ENCODE measurements at places on chromosomes 2 and 18.
A peak's percentile ranks its signal among the peaks of the same experiment; 100 is the strongest.

- DNase-seq: no peak
Observed at GRCh38 chr2:240586919-240587800, 626 bp downstream of the CAPN10 start.

- DNase-seq: no peak
Observed at GRCh38 chr18:68694316-68694715, 20.6 kb downstream of the TMX3 start.

DNA sequence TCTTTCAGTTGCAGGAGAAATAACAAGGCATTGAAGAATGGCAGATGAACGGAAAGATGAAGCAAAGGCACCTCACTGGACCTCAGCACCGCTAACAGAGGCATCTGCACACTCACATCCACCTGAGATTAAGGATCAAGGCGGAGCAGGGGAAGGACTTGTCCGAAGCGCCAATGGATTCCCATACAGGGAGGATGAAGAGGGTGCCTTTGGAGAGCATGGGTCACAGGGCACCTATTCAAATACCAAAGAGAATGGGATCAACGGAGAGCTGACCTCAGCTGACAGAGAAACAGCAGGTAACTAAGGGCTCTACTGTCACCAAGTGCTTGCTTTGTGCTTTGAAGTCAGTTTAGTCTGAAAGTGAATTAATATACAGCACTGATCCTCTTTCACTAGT, 118.5 kb upstream of the UNC80 start:
- DNase-seq: no peak

- no peak for DNase-seq
Observed at GRCh38 chr2:232960862-232961261, 52.2 kb downstream of the NGEF start.

DNA sequence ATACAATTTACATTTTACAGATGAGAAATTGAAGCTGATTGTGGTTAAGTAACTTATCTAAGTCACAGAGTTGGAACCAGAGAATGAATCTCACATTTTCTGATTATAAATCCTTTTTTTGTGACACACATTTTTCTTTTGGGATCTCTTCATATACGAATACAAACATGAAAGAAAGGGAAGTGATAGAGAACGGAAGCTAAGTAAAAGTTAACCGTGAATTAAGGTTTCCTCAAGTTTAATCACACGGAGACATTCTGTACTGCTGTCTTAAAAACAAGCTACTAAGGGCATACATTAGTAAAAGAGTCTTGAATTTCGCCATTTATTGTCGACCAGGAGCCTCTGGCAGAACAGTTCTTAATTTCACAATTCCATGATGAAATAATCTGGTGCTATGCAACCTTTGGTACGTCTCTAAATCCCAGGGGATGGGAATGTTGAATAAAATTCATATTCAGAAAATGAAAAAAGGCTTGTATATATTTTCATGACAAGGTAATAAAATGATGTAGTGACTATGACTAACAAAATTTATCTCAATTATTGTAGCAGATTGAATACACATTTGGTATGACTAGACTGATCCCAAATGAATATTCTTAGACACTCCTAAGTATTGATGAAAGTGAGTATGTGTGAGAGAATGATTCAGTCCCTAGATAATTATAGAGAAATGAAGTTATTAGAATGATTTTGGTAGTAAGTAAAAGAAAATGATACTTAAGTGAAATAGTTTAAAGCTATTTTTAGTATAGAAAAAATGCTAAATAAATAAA, 40.3 kb upstream of the ZSWIM2 start:
- peak; percentile 73 for DNase-seq

DNA sequence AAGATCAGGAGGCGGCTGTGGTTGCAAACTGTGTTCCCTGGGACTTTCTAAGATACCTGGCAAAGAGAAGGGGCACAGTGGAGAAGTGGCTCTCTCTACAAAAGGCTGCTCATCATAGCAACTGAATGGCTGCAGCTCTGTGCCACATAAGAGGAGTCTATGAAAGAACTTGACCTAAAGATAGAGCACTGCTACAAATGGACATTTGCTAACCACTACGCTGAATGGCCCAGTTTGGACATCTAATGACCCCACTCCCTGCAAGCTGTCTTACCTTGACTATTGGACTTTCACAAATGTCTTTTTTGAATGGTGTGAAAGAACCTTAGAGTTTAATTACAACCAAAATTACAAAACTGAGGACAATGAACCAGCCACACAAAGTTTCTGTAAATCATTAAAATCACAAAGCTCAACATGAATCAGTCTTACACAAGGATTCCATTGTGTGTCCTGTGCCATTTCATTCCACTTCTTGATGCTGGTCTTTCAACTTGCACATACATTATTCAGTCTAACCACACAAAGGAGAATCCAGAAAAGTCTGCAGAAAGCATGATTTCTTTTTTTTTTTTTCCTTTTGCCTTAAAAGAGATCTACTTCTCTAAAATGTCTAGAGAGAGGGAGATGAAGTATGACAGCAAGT, 154.0 kb downstream of the LAMA1 start:
- DNase-seq: no peak

DNA sequence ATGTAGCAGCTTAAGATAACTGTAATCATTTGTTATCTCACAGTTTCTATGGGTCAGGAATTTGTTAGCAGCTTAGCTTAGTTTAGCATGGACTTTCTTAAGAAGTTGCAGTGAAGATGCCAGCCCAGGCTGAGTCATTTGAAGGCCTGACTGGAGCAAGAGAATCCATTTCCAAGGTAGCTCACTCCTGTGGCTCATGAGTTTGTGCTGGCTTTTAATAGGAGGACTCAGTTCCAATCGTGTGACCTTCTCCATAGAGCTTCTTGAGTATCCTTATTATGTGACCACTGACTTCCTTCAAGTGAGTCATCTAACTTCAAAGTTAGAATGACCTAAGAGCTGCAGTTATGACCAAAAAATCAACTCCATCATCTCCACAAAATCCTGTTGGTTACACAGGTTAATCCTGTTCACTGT, 1.4 kb downstream of the GPATCH11 start:
- no peak for DNase-seq

GRCh38 chr18:76951456-76952247, 129.3 kb downstream of the ZNF236 start:
- no peak for DNase-seq

GRCh38 chr18:12608301-12608700, 49.6 kb downstream of the SPIRE1 start:
- no peak for DNase-seq

DNA sequence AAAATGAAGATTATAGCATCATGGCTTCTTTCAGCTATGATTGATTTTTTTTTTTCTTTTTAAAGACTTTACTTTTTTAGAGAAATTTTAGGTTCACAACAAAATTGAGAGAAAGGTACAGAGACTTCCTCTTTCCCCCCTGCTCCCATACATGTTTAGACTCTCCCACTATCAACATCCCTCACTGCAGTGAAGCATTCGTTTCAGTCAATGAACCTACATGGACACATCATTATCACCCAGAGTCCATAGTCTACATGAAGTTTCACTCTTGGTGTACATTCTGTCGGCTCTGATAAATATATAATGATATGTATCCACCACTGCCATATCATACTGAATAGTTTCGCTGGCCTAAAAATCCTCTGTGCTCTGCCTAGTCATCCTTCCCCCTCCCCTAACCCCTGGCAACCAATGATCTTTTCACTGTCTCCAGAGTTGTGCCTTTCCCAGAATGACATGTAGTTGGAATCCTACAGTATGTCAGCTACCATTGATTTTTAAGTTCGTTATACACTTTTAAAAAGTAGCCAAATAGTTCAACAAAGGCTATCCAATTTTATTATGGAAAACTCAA, 86.8 kb downstream of the GPD2 start:
- no peak for DNase-seq

DNA sequence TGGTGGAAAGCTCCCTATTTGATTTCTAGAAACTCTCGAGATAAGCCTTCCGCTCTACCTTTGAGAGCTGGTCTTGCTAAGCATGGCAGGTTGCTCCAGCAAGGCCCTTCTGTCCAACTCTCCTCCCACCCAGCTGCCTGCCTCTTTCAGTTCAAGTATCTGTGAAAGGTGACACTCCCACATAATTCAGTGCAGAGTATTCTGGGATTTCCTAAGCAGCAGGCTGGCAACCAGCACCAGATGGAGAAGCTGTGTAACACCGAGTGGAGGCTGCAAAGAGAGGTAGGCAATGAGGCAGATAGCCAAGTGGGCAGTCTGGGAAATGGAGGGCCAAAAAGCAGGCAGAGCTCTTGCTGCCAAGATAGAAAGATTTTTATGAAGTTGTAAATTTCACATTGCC, 88.4 kb upstream of the CAVIN2 start:
- no peak for DNase-seq

DNA sequence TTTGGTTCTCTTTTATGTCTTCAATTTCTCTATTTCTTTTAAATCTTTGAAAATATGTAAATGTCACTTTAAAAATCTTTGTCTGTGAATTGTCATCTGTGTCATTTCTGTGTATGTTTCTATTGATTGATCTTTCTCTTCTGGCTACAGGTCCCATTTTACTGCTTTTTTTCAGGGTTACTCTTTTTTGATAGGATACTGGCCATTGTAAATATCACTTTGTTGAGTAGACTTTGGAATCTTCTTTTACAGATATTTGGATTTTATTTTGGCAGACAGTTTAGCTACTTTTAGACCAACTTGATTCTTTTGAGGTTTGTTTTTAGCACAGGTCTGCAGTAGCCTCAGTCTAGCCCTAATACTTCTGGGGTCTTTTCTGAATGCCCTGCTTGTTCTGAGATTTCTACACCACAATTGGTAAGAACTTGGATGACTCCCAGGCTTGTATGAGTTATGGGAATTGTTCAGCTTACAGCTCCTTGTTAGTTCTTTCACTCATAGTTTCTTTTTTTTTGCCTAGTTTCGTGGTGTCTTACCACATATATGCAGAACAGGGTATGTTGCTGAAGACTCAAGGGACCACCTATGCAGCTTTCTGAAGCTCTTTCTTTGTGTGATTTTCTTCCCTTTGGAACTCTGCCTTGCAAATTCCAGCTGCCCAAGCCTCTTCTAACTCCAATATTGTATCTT, 122.2 kb downstream of the QPCT start:
- no peak for DNase-seq

- no peak for DNase-seq
Observed at GRCh38 chr2:66515743-66516142, 80.8 kb downstream of the MEIS1 start.

- no peak for DNase-seq
Observed at GRCh38 chr2:239397931-239398471, 2.8 kb downstream of the HDAC4 start.

GRCh38 chr18:9996094-9996493, 82.3 kb downstream of the VAPA start:
- no peak for DNase-seq

- no peak for DNase-seq
Observed at GRCh38 chr2:121459291-121459690, 71.4 kb upstream of the RNU4ATAC start.

- no peak for DNase-seq
Observed at GRCh38 chr2:45741161-45741850, 89.8 kb downstream of the PRKCE start.

GRCh38 chr2:120595739-120596138, 139.9 kb upstream of the GLI2 start:
- no peak for DNase-seq

DNA sequence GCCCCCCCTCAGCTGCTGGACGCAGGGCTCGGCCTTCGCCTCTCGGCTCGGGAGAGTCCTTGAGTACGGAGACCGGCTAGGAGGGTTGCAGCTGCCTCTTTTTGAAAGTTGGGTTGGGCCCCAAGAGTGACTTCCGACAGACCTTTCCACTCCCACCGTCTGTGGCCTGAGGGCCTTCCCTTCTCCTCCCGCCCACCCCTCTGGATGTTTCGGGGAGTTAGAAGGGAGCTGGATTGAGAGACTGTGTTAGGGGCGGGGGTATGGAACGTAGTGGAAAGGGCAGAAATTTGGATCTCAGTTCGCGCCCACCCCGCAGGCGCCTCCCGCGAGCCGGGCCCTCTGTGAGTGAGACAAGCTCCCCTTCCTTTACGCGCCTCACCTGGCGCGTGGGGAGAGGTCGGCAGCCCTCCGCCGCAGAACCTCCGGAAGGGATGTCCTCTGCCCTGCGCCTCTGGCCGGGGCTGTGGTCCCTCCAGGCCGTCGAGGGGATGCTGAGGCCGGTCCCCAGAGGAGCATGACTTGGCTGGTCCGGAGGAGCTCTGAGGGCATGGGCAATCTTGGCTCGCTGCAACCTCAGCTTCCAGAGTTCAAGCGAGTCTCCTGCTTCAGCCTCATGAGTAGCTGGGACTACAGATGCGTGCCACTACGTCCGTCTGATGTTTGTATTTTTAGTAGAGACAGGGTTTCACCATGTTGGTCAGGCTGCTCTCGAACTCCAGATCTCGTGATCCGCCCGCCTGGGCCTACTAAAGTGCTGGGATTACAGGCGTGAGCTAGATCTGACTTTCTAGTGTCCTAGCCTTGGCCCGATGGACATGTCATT, 15.9 kb downstream of the C2orf74 start:
- DNase-seq: no peak

GRCh38 chr2:144143294-144144151, 376.4 kb downstream of the ZEB2 start:
- DNase-seq: peak; percentile 33

DNA sequence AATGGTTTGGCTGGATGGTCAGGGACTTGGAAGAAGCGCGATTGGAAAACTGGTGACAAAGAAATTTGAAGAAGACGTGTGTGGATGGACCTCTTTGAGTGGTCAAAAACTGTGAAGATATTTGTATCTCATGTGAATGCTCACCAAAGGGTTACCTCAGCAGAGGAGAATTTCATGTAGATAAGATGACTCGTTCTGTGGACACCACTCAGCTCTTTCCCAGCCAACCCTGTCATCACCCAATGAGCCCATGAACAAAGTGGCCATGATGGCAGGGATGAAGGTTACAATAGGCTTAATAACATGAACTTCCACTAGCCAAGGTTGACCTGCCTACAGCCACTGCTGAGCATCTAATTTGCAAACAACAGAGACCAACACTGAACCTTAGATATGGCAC, 248.3 kb downstream of the KCNE4 start:
- no peak for DNase-seq

DNA sequence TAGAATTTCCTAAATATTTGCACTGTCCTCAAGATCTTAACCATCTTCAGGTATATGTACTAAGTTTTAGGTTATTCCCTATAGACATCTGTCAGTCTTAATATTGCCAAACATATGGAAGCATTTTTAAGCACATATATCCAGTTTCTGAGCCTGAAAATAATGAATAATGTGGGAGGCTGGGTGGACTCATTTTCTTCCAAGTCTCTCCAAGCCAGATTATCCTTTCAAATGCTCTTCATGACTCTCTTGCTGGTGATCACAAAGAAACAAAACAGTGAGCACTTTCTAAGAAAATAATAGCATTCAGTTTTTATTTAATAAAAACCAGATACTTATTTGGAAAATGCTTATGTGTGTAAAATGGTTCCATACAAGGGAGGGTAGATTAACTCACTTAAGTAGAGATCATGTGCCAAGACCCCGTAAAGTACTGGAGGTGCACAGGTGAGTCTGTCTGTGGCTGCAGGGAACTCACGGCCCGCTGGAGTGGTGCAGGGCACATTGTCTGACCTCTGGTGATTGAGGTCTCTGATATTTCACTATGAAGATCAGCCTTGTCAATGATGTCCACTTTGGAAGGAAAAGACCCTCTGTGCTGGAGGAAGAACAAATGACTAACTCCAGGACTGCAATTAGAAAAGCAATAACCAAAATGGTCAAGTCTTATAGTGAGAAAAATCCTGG, 161.6 kb downstream of the TMEM18 start:
- peak; percentile 19 for DNase-seq

- no peak for DNase-seq
Observed at GRCh38 chr18:5969989-5970403, 74.7 kb upstream of the TMEM200C start.

Measured in muscle of back (tissue), 13 donors.